ENCODE measurements at places on chromosomes 6 and 20.

GRCh38 chr6:19896693-19897010 is 59.5 kb downstream of the ID4 start:
- DNase-seq = no peak
- H3K4me3 ChIP-seq = no peak overlapping the region
- no peak overlapping the region for H3K27ac ChIP-seq
- H3K4me1 ChIP-seq = no peaks in the 10 kb centered on the region
- H3K36me3 ChIP-seq = no peaks in the 10 kb centered on the region

DNA sequence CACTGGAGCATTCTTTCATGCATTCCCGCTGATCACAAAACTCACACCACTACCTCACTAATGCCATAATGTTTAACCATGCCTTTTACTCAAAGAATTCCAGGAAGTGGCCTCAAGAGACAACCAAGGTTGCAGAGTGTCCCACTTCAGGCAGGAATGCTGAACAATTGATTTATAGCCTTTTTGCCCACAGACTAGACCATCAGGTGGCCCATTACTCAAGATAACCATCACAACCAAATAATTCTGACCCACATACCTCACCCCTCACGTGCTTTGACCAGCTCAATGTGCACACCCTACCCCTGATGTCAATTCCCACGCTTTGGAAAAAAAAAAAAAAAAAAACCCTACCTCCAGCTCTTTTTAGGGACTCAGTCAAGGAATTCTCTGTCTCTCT is 220.6 kb upstream of the UFL1 start:
- no peak for DNase-seq
- no peak overlapping the region for H3K4me3 ChIP-seq
- no peaks in the 10 kb centered on the region for H3K36me3 ChIP-seq
- no peaks in the 10 kb centered on the region for H3K4me1 ChIP-seq
- H3K27me3 ChIP-seq = no peaks in the 10 kb centered on the region

- H3K27ac ChIP-seq = peak overlapping the region; percentile 79
- no peak overlapping the region for H3K4me3 ChIP-seq
- no peaks in the 10 kb centered on the region for H3K36me3 ChIP-seq
- H3K27me3 ChIP-seq = no peaks in the 10 kb centered on the region
These were observed 3.9 kb upstream of the PHF20 start for GRCh38 chr20:35767683-35768481.

- no peak overlapping the region for H3K4me3 ChIP-seq
- H3K27me3 ChIP-seq = no peaks in the 10 kb centered on the region
- H3K27ac ChIP-seq = no peak overlapping the region
- peaks cover 18% of the 10 kb centered on the region for H3K4me1 ChIP-seq
- DNase-seq = no peak
- no peaks in the 10 kb centered on the region for H3K36me3 ChIP-seq
These were observed 105.6 kb upstream of the RNF24 start for GRCh38 chr20:4120921-4121321.

- H3K27ac ChIP-seq = no peak overlapping the region
- no peak overlapping the region for H3K4me3 ChIP-seq
- no peaks in the 10 kb centered on the region for H3K27me3 ChIP-seq
- peak; percentile 12 for DNase-seq
These were observed 43.3 kb downstream of the SNX5 start for GRCh38 chr20:17925141-17925939.

DNA sequence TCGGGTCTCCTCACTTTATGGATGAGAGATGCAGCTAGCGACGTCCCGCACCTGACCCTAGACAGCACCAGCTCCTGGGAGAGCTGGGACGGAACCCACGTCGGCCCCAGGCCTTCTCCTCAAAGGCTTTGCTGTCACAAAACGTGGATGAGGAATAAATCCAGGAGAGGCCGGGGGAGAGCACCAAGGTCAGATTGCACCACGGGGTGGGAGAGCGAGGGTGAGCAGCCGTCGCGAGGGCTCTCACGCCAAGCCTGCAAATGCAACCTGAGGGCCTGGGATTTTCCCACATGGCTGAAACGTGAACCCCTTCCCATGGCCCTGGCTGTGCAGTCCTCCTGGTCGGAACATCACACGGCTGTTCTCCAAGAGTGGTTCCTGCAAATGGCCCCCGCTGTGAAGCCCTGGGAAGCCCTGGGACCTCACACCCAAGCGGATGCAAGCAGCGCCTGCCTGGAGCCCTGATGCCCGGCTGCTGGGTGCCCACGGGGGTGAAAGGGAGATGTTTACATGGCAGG is 45.3 kb downstream of the DLL1 start:
- no peaks in the 10 kb centered on the region for H3K4me1 ChIP-seq
- H3K36me3 ChIP-seq = no peaks in the 10 kb centered on the region
- H3K27ac ChIP-seq = no peak overlapping the region
